ENCODE measurements at places on chromosomes 12 and 14. TPM values are rescaled to one million over a fixed set of nuclear protein-coding genes. Genes with fewer than 3 reads are reported as not detected.

LMO3 gene
- not detected for total RNA-seq

VPS33A gene
- 29.7 TPM for total RNA-seq

SLCO1B3 gene
- total RNA-seq = not detected

- DNase-seq = no peak
Observed at GRCh38 chr14:69643430-69644200, 32.2 kb downstream of the SUSD6 start.

DNA sequence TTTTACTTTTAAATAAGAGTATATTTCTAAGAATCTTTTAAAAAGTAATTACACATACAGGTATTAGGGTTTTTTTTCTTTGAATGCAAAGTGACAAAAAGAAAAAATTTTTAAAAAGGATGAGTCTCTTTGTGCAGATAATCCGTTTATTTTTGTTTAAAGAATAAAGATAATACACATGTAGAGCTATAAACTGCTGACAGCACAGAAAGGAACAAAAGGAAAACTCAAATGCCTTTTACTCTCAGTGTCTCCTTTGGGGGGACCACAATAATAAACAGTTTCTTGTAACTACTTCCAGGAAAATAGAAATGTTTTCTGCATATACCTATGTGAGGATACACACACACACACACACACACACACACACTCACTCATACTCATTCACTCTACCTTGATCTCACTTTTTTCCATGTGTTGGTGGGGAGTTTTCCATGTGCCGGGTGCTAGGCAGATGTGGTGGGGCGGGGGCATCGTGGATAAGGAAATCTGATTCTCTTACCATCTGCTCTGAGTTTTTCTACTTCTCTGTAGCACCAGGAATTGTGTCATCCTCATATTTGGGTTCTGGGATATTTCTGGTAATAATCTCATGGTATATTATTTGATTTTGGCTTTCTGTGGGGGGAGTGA, 58.1 kb downstream of the KCTD10 start:
- DNase-seq = no peak

GRCh38 chr12:108505129-108505528, 9.9 kb upstream of the FICD start:
- no peak for DNase-seq

All from activated CD4-positive, alpha-beta T cell treated with anti-CD3 and anti-CD28 coated beads, Interleukin-2, amount 10 ng/mL, durations not matched to agents 7 days and 5 days (primary cell).